ENCODE measurements at places on chromosomes 2 and 18.

GRCh38 chr2:21395366-21395765 lies 271.6 kb downstream of the TDRD15 start:
- no peak for DNase-seq

- DNase-seq: no peak
Observed at GRCh38 chr2:226117510-226118065, 682.0 kb downstream of the IRS1 start.

GRCh38 chr2:26848336-26849055 lies 564 bp downstream of the DPYSL5 start:
- no peak for DNase-seq

DNA sequence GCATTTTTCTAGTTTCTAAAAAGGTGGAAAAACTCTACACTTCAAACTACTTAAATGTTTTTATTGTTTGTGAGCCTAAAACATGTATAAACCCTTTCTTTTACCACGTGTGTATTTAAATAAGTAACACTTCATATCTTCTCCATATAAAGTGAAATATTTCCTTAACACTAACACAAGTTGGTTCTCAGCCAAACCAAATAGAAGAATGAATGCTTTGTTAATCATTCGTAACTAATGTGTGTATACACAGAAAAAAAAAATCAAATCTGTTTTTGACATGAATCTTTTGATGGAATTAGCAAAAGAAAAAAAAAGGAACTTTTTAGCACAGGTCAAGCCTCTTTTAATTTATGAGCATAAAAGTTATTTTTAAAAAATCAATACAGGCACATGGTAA lies 89.3 kb downstream of the EHBP1 start:
- DNase-seq: no peak

DNA sequence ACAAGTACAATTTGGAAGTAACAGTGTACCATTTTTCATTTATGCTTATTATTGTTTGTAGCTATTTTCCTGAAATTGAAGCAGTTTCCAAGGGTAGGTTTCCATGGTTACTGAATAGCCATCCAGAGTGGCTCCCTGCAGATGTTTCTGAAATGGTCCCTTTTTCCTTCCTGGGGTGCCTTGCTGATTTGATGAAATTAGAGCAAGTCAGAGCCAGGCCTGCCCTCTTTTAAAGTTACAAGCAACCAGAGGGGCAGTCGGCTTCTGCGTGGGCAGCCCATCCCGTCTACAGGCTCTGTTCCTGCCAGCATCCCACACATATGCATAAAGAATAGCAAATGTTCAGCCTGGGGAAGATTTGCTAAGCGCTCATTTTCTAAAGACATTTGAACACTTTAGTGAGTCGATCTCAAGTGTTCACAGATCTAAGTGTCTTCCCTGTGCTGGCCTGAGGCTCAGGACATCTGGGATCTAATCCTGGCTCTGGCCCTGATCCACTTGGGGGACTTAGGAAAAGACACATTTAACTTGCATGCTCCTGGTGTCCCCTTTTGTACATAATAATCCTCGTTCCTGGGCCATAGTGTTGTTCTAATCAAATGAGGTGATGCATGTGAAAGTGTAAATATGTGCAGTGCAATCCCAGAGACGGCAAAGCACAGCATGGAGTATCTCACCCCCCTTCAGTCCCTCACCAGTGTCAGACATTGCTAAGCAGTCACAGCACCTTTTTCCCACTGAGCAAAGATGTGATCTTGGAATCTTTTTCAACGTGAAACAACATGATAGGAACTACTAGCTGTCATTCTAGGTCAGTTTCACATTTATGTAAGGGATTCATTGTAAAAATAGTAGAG lies 92.2 kb downstream of the STPG4 start:
- no peak for DNase-seq

DNA sequence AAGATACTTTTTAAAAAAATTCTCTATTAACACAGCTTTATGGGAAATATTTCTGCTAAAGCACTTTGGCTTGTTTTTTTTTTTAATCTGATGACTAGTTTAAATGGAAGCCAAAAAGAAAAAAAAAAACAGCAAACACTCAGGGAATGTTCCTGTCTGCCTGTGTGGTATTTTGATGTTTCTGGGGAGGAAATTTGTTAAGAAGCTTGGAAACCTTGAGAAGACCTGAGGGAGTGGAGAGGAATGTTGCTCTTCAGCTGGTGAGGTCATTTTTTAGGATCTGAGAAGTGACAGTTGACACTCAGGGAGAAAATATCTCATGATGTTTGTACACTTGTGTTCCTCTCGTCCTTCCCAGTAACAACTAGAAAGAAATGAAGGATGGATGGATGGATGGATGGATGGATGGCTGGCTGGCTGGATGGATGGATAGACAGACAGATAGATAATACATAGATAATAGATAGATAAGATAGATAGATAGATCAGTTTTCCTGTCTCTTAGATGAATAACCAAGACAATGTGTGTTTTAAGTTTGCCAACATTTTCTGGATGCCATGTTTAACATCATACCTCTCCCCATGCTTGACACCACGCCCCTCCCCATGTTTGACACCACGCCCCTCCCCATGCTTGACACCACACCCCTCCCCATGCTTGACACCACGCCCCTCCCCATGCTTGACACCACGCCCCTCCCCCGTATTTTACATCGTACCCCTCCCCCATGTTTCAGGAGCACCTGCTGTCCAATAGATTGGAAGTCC lies 84.8 kb downstream of the CTIF start:
- DNase-seq: no peak

GRCh38 chr2:173999272-173999671 lies 34.1 kb upstream of the SP3 start:
- no peak for DNase-seq
